ENCODE measurements at places on chromosomes 16 and 17.
A peak's percentile ranks its signal among the peaks of the same experiment; 100 is the strongest.

DNA sequence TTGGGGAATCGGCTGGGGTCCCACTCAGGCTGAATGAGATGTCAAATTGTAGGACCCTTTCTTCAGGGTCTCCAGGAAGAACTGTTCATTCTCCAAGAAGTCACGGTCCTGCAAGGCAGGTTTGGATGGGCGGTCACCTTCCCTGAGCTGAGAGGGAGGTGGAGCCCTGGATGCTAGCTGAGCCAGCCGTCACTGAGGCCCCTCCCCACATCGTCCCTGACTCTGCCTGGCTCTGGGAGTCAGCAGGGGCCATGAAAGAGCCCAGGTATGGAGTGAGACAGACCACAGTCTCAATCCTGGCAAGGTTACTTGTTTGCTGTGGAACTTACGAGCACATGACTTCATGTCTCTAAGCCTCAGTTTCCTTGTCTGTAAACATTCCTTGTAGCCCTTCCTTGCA is 6.0 kb upstream of the MRPL38 start:
- DNase-seq, result no peak

- DNase-seq, result peak; percentile 97
Observed at GRCh38 chr16:2009791-2010510, at the start of gene ZNF598. TSS of gene ZNF598 (minus strand) at chr16:2009821.

DNA sequence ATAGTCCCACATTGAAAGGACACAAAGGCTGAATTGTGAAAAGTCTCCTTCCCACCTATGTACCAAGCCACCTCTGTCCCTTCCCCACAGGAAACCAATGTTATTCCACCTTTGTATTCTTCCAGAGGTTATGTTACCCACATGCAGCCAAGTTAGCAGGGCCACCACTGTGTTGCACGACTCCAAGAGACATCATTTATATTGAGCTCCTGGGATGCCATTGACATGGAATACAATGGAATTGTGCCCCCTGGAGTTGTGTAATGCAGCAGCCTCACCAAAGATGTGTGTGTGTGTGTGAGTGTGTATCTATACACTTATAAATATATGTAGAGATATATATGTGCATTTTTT is 21.6 kb upstream of the MSI2 start:
- DNase-seq, result no peak

DNA sequence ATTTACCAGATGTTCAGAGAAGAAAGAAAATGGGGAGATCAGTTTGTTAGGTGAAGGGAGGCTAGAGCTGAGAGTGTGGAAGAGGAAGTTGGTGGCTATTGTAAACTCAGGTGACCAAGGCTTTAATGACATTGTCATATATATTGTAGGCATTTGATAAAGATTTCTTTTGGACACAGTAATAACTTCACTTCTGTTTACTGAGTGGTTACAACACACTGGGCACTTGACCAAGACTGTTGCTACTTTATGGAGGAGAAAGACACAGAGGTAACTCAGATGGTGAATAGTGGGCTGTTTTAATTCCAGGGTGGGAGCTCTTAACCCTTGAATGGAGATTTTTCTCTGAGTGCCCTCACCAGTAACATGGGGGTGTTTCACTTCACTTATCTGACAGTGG is 46.0 kb downstream of the TNRC6A start:
- DNase-seq, result no peak

DNA sequence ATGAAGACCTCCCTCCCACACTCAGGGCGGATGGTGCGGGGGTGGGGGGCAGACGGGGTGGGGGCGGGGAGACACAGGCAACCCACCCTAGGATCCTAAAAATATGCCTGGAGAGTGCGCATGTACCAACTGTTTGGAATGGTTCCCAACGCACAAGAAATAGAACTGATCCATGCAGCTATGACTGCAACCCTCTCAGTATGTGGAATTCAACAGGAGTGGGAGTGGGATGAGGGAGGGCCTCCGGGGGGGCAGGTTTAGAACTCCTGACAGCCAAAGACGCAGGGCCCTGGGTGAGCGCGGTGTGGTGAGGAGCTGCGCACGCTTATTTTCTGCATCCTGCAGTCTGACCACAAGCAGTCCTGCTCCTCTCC is 1.1 kb upstream of the P2RX5 start:
- no peak for DNase-seq

DNA sequence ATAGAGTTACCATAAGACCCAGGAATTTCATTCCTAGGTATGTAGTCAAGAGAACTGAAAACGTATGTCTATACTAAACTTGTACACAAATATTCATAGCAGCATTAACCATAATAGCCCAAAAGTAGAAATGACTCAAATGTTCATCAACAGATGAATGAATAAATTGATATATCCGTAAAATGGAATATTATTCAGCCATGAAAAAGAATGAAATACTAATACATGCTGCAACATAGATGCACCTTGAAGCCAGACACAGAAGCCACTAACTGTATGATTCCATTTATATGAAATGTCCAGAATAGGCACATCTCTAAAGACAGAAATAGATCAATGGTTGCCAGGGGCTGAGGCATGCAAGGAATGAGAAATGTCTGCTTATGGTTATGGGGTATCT is 484.1 kb downstream of the SLC39A11 start:
- no peak for DNase-seq

GRCh38 chr17:62857526-62857925 is 49.4 kb upstream of the MARCHF10 start:
- DNase-seq, result no peak

DNA sequence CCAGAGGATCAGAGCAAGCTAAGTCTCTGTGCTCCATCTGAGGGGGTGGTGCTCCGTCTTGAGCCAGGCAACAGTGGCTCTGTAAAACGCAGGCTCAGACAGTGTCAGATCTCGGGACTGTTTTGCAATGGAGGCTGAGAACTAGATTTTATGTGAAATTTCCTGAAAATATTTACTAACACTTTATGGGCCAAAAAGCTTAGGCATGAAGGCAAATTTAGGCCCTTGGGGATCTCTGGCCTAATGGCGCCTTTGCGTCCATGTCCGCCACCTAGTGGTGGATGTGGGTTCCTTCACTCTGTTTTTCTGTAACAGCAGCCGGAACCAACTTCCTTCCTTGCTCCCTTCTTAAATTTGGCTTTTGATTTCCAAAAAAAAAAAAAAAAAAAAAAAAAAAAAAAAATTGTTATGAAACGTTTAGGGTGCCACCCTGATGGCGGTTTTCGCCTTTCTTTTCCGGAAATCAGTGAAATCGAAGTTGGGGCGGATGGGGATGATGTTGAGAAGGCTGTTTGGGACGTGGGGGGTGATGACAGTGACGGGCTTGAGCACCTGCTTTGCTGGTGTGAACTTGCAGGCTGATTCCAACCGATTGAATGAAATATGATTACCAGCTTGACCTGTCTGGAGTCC is 14.0 kb upstream of the ELAC2 start:
- DNase-seq, result peak; percentile 39

DNA sequence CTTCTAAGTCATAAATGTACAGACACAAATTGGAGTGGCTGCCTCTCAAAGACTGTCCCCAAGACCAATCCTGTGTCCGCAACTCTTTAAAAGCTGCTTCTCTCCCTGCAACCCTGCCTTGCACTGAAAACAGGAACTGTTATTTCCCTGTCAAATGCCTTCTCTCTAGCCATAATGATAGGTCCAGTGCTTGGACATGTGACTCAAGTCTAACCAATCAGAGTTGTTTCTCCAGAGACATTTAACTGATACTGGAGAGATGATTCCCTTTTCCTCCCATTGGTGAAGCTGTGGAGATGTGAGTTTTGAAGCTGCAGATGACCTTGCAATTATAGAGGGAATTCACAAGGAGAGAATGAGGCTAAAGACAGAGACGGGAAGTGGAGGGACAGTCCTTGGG is 253.3 kb upstream of the CDH5 start:
- DNase-seq, result no peak

- DNase-seq, result no peak
Observed at GRCh38 chr16:734208-734980, 6.4 kb downstream of the CIAO3 start.

DNA sequence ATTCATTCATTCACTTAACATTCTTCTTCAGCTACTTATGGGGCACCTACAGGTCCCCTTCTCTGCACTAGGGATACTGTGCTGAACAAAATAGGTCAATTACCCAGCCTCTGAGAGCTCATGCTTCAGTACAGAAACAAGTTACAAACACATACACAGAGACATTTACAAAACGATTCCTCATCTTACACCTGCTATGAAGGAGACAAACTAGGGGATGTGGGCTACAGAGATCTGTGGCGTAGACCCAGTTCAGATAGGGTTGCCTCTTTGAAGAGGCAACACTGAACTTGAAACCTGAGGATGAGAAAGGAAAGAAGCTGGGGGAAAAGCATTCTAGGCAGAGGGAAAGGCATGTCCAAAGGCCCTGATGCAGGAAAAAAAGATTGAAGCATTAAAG is 5.2 kb downstream of the IL21R start:
- DNase-seq, result no peak

DNA sequence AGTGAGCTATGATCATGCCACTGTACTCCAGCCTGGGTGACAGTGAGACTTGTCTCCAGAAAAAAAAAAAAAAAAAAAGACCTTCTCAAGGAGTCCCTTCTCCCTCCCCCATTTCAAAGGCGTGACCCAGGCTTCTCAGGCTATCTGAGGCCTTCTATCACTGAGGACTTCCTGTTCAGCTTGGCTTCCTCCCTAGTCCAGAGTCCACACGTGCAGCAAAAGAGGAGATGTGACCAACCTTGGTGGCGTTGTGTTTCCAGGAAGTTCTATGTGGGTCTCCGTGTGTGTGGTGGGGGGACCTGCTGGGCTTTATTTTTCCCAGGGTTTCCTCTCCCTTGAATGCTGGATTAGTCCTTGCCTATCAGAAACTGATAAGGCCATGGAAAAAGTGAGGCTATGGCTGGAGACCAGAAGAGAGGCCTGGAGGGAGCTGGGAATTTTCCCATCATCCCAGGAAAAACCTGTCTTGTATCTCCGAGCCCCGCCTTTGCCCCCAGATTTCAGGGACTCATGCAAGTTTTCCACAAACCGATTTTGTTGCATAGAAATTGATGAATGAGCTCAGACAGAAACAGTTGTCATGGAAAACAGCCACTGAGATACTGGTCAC is 148.1 kb downstream of the SALL1 start:
- no peak for DNase-seq

GRCh38 chr17:5225668-5226457 is 8.8 kb downstream of the SCIMP start:
- DNase-seq, result no peak

DNA sequence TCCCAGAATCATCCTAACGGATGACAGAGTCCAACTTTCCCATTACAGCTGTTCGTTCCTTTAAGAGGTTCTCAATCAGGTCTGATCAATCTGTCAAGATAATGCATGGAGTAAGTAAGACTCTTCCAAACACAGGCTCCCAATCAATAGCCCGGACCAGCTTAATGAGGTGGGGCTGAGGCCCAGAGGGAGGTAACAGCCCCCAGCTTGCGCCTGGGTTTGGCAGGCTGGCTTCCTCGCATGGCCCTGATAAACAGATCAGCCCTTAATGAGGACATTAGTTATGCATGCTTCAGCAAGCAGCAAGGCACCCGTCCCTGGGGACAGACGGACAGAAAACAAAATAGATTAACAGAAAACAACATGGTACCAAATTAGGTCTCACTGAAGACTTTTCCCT is 145.7 kb downstream of the ZFHX3 start:
- DNase-seq, result no peak

GRCh38 chr16:58885528-58886170 is 151.5 kb upstream of the GOT2 start:
- no peak for DNase-seq

GRCh38 chr16:88784074-88784855 is 755 bp downstream of the PIEZO1 start:
- no peak for DNase-seq

DNA sequence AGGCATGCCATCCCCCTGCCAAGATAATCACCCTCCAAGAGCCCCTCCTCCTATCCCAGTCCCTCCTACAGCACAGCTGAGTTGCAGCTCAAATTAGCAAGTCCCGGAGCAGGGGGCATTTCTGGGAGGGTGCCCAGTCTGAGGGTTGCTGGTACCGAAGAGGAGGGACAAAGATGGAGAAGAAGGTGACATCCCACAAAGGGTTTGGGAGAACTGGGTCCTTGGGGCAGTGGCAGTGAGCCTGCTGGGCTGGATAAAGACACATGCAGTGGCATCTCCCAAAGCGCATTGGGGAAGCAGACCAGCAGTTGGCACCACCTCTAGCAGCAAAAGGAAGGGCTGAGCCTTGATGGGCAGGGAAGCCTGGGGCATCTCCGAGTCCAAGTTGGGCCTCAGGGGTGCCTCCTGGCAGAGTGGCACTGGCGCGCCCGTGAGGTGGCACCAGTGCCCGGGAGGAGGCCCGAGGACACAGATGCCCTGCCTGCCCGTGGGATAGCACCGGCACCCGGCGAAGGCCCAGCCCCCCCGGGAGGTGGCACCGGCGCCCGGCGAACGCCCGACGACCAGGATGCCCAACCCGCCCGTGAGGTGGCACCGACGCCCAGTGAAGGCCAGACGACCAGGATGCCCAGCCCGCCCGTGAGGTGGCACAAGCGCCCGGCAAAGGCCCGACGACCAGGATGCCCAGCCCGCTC is 622 bp downstream of the TOM1L2 start:
- DNase-seq, result no peak

DNA sequence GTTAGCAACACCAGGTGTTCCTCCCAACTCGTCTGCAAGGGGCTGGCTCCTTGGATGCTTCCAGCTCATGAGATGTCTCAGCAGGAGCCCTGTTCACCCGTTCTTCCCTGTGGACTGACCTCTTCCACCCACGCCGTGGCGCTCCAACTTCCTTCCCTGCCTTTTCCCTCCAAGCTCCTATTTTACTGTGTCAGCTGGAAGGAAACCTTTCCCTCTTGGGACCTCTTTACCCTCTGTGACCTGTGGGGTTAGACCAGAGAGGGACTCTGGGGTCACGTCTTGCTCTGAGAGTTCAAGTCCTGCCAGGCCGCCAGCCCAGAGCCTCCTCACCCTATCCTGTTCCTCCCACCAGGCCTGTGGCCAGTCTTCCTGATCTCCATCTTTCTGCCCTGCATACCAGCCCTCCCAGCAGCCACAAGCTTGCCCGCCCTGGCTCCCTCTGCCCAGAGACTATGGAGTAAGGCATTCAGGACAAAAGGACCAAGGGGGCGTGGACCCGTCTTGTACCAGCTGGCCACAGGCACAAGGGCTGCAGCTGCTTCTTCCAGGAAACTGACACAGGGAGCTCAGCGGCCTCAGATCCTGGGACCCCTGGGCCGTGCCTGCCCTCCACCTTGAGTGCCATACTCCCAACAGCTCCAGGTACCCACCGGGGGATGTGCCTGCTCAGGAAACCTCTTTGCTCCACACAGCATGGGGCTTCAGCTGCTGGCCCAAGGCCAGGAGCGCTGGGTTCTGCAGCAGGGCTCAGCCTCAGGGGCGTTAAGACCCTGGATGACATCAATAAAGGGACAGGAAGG is 3.0 kb downstream of the PAQR4 start:
- no peak for DNase-seq

- no peak for DNase-seq
Observed at GRCh38 chr16:76421571-76421970, 144.4 kb downstream of the CNTNAP4 start.
